CD8-positive, alpha-beta memory T cell (primary cell): ENCODE measurements at places on chromosomes 11 and 22. TPM values are rescaled to one million over a fixed set of nuclear protein-coding genes. Genes with fewer than 3 reads are reported as not detected.

STK33 gene
- 3.4 TPM for total RNA-seq

GRCh38 chr11:49302360-49302759, 94.0 kb upstream of the FOLH1 start:
- no peak for DNase-seq

GRCh38 chr11:118742304-118742703, 48.7 kb downstream of the DDX6 start:
- DNase-seq, result no peak

DNA sequence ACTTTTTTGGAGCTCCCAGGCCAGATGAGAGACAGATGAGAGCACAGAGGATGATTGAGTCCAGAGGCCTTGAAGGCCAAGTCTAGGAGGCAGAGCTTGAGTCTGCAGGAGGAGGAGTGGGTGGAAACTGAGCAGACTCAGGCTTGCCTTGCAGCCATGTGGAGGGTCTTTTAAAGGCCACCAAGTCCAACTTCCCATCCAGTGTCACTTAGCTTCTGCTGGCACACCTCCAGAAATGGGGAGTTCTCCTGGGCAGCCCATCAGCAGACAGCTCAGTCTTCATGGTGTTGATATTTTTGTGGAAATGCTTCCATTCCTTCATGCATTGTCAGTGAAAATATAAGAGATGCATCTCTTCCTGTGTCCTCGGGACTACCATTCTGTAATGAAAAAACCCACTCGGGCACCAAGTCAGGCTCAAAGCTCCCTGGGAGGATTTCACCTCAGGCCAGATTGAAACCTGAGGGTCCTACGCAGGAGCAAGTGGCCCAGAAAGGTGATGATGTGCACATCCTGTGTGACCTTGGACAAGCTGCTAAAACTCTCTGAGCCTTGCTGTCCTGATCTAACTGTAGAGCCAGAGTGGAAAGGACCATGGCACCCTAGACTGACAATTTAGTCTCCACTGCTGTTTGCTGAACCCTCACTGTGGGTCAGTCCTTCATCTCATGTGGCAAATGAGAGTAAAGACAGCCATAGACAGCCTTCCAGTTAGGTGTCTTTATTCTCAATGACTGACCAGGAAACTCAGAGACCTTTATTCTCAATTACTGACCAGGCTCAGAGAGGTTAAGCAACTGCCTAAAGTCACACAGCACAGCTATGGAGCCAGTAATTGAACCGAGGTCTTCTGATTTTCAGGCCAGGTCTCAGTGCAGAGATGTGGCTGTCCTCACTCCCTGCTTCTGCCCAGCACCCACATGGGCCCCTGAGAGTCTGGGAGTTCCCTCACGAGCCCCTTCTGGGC, 2.9 kb upstream of the LRRC32 start:
- no peak for DNase-seq

DNA sequence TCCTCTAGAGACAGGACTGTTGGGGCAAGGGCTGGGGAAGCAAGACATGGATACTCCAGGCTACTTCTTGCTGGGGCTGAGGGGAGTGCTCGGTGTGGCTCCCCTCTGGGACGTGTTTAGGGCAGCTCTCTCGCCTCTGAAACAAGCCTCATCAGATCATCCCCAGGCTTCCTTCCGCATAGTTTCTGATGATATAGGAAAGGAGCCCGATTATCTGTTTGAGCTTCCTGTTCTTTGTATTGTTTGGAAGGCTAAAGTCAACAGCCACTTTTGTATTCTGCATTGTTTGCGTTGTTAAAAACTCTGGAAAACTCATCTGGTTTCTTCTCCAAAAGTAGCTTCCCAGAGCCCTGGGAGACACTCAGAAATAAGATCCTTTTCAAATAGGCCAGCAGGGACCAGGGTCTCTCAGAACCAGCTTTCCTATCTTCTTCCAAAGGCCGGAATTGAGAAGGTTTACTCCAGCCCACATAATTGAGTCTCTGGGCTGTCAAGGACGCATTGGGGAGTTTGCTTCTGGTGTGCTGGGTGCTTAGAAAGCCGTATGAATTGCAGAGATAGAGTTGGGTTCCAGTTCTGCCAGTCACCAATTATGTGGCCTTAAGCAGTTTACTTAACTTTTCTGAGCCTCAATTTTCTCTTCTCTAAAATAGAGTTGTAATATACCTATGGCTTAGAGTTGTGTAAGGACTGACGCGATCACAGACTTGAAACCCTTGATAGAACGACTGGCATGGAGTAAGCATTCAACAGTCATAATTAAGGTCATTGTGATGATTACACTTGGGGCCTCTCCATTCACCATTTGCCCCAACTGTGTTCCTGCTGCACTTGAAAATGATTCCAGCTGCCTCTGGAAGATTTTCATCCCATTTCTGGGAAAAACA, 19.1 kb downstream of the CD44 start:
- no peak for DNase-seq
